H1 (cell line): ENCODE measurements at places on chromosomes 5 and 9. TPM values are rescaled to one million over a fixed set of nuclear protein-coding genes. Genes with fewer than 3 reads are reported as not detected.

Gene TCF7
- polyA plus RNA-seq: 4.7 and 5.7 TPM in 2 replicates

Gene CDX1
- polyA plus RNA-seq: 0.06 TPM in 1 of 2 replicates, not detected in the other

Gene KCNIP1
- polyA plus RNA-seq: 0.36 and 0.83 TPM in 2 replicates

Gene CD14
- polyA plus RNA-seq: 0.15 and 0.24 TPM in 2 replicates

Gene KIF4B
- polyA plus RNA-seq: 0.02 TPM in 2 replicates

Gene CAMK2A
- polyA plus RNA-seq: 0.16 and 0.20 TPM in 2 replicates

Gene PSAT1
- 204 and 233 TPM in 2 replicates for polyA plus RNA-seq

Gene LCN2
- 1.6 TPM in 2 replicates for polyA plus RNA-seq

Gene DOCK8
- 0.57 and 0.67 TPM in 2 replicates for polyA plus RNA-seq

Gene PCDHB8
- 0.24 and 0.30 TPM in 2 replicates for polyA plus RNA-seq

Gene ENTPD2
- polyA plus RNA-seq: 0.65 and 1.9 TPM in 2 replicates

Gene PLPPR1
- polyA plus RNA-seq: 1.0 and 1.8 TPM in 2 replicates

Gene ABCA1
- 6.9 and 7.3 TPM in 2 replicates for polyA plus RNA-seq

Gene ADAMTS12
- polyA plus RNA-seq: 4.9 and 6.4 TPM in 2 replicates

Gene SLC1A3
- 16.8 and 26.7 TPM in 2 replicates for polyA plus RNA-seq

Gene SEMA5A
- 5.3 and 5.7 TPM in 2 replicates for polyA plus RNA-seq

Gene CORO2A
- 13.7 and 15.3 TPM in 2 replicates for polyA plus RNA-seq

Gene MARCHF11
- polyA plus RNA-seq: 0.27 and 0.30 TPM in 2 replicates

Gene DNAH5
- 0.06 and 0.30 TPM in 2 replicates for polyA plus RNA-seq

Gene TMEM38B
- polyA plus RNA-seq: 5.6 and 10.6 TPM in 2 replicates

Gene PCDHB15
- 2.8 and 4.9 TPM in 2 replicates for polyA plus RNA-seq

Gene C9orf153
- polyA plus RNA-seq: 0.05 TPM in 1 of 2 replicates, not detected in the other

Gene ZNF483
- 3.2 and 4.8 TPM in 2 replicates for polyA plus RNA-seq

Gene MLANA
- not detected in 2 replicates for polyA plus RNA-seq

Gene FAM151B
- polyA plus RNA-seq: 0.22 and 0.62 TPM in 2 replicates

Gene C5orf58
- polyA plus RNA-seq: 0.17 and 0.24 TPM in 2 replicates

Gene CMYA5
- polyA plus RNA-seq: 0.88 and 1.1 TPM in 2 replicates

Gene RGMB
- polyA plus RNA-seq: 11.7 and 24.4 TPM in 2 replicates

Gene IL4
- not detected in 2 replicates for polyA plus RNA-seq

Gene TSLP
- 0.31 and 0.39 TPM in 2 replicates for polyA plus RNA-seq

Gene SECISBP2
- polyA plus RNA-seq: 36.4 and 39.0 TPM in 2 replicates
